Dorsolateral prefrontal cortex (tissue), 122 donors: ENCODE measurements at places on chromosomes 5 and 9.

- DNase-seq, result no peak
Measured at GRCh38 chr9:128828719-128829452, 708 bp downstream of the SPOUT1 start.

DNA sequence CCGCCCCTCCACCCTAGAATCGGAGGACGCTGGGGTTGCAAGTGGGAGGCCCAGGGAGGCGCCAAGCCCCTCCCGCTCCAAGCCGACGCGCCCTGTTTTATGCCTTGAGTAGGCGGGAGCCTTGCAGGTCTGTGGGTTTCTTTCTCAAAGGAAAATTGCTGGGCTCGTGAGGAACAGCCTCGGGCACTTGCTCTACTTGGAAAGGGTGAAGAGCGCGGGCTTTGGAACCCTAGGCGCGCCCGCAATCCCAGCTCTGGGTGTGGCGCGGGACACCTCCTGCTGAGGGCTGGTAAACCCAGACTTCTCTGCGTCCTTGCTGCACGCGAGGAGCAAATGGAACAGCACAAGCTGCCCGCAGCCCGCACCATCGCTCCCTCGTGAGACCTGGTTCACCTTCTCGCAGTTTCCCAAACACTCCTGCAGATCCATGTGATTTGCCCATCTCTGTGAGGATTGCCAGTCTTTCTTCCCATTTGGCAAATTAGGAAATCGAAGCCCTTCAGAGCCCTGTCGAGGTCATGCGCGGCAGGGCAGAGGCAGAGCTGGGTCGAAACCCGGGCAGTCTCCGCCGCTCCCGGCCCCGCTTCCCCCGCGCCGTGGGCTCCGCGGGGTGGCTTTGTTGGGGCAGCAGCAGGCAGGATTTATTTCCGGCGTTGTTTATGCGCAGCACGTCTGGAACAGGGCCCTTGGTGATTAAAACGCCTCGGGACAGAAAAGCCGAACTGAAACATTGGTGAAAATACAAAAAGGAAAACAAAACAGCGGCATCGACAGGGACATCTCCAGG is 98.4 kb upstream of the CPLX2 start:
- DNase-seq, result no peak

DNA sequence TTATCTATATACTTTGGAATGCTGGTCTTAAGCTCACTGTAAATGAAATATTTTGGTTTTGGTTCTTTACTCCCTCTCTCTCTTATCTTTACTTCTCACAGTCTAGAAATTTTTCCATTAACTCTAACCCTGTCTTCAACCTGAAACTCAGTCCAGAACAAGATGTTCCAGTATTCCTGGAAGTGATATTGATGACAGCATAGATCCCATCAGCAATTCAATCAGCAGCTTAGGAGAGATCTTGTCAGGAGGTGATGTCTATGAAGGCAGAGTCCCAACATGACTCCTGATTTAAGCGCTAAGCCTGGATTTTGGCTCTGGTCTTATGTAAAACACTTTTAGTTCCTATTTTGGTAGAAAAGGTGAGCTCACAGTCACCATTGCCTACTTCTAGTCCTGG is 52.6 kb downstream of the RFK start:
- DNase-seq, result no peak

GRCh38 chr5:8522646-8523045 is 653.7 kb downstream of the MTRR start:
- no peak for DNase-seq

DNA sequence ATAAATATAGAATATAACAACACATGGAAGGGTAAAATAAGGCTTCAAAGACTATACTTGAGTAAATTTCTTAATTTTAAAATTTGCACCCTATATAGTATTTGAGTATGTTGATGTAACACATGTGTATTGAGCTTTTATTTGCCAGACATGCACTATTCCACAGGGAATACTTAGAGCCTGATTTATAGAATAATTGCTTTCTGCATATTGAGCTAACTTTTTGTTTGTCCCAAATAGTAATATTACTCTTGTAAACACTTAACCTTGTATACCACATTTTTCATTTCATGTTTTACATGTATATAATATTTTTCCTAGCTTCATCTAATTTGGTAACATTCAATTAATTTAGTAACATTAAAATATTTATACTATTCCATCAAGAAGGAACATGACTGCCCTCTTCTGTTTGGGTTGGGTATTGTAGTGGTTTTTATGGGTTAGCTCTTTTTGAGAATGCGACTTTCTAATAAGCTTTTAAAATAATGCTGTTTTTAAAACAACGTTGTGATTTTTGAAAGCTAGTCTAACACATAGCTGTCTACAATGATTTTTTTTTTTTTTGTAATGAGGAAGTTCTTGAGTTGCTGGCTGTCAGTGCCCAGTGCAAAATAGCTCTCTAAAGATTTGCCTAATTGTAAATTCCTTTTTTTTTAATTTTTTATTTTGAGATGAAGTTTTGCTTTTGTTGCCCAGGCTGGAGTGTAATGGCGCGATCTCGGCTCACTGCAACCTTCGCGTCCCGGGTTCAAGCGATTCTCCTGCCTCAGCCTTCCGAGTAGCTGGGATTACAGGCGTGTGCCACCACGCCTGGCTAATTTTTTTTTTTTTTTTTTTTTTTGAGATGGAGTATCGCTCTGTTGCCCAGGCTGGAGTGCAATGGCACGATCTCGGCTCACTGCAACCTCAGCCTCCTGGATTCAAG is 4.8 kb downstream of the SUB1 start:
- DNase-seq, result no peak

- no peak for DNase-seq
Measured at GRCh38 chr5:61234019-61234418, 71.8 kb upstream of the SMIM15 start.

- no peak for DNase-seq
Measured at GRCh38 chr9:17611917-17612316, 33.1 kb downstream of the SH3GL2 start.
